Lower leg skin (tissue), 4 donors: ENCODE measurements at places on chromosomes 6 and 20.

GRCh38 chr20:19465536-19465935 lies 253.1 kb downstream of the SLC24A3 start:
- DNase-seq: no peak

GRCh38 chr6:162497389-162497788 lies 230.2 kb downstream of the PRKN start:
- DNase-seq: no peak

DNA sequence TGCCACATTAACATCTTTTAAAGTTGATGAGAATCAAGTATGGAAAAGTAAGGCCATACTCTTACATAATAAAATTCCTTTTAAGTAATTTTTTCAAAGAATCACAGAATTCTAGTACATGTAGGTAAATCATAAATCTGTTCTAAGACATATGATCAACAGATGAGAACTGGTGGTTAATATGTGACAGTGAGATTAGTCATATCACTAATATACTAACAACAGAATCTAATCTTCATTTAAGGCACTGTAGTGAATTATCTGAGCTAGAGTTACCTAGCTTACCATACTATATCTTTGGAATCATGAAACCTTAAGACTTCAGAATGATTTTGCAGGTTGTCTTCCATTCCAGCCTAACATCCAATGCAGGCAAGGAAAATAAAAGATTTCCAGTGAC lies 11.6 kb downstream of the PLN start:
- DNase-seq: no peak

DNA sequence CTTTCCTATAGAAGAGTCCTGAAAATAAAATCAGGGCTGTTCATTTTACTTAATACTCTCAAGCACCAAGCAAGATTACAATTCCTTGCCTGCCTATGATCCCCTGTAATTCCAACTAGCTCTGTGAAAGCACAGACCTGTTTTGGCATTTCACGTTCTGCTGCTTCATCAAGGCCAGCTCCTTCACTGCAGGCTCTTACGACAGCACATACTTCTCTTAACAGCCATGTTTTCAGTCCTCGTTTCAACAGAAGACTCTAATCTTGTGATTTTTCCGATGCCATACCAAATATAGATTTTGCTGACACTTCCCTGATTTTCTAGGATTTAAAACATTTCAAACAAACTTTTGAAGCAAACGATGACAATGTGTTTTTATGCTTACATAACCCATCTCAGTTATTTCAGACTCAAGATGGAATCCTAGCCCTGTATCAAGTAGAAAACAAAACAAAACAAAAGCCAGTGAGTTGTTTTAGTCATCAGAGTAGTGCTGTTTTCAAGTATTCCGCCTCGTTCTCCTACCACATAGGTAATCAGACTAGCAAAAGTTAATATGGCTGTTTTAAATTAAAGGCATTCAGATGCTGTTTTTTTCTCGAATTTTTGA lies 616.5 kb upstream of the CITED2 start:
- DNase-seq: no peak

- DNase-seq: peak; percentile 92
Observed at GRCh38 chr20:35207950-35208611, 18.4 kb upstream of the MMP24 start.

DNA sequence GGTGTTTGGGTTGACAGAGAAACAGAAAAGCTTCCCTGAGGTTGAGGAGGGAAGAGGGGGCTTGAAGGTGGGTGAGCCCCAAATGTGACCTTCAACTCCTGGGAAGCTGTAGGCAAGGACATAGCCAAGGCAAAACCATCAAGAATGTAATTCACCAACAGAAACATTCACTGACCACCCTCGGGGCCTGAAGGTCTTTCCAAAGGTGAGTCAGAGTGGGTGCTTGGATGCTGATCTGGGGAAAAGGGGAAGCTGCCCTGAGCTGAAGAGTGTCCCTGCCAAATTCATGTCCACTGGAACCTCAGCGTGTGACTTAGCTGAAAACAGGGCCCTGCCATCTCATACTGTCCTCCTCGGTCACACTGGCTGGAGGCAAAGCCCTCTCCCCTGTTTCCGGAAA lies 234.2 kb upstream of the SULF2 start:
- no peak for DNase-seq

DNA sequence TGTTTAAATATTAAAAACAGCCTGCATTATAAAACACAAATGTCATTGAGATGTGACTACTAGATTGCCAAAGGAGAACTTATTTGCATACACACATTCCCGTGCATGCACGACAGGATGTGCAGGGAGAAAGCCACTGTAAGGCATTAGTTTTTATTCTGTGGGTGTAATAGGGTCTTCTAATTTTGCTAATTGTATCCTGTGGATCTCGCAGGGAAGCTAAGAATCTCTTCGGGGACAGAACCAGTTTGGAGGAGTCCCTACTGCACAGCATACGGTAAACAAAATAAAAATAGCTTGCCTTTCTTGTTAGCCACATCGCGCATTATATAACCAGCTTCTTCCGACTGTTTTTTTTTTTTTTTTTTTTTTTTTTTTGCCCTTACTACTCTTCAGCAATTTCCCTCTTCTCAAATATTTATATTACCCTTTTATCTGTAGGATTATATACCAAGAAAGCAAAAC lies 2.0 kb downstream of the ATXN1 start:
- DNase-seq: no peak

DNA sequence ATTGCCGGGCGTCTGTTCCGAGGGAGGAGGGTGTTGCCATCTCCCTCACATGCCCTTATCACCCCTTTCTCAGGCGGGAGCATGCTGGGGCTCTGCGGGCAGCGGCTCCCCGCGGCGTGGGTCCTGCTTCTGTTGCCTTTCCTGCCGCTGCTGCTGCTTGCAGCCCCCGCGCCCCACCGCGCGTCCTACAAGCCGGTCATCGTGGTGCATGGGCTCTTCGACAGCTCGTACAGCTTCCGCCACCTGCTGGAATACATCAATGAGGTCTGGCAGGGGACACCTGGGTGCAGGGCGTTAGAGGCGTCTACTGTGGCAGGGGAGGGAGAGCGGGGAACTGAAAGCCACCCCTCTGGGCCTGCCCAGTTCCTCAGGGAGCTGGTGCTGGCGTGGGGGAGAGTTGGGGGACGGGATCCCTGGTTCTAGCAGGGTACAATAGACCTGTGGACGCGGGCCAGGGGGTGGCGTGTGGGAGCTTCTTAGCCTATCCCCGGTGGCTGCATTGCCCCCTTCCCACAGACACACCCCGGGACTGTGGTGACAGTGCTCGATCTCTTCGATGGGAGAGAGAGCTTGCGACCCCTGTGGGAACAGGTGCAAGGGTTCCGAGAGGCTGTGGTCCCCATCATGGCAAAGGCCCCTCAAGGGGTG lies 697 bp downstream of the PPT2 start:
- no peak for DNase-seq

DNA sequence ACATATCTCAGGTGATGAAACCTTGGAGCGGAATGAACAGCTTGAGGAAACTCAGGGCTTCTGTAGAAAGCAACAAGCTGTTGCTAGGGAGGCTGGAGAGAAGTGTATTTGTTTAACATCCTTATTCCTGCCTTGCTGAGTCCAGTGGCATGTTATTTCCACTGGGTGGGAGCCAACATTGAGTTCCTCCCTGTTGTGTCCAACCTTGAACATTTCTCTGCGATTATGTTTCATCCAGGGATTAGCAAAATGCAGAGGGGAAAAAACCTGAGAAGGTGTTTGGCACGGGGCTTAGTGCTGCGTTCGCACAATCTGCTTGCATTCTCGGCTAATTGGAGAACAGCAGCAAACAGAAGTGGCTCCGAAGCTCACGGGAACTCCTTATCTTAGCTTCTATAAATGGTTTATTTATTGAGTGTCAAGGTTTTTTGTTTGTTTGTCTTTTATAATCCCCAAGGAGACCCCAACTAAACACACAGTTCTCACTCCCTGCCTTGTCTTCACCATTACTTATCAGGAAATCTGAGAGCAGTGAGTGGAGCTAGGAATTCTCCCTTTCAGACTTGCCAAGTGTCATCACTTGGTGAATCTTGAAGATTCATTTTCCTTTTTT lies 412.8 kb downstream of the CDC5L start:
- no peak for DNase-seq

DNA sequence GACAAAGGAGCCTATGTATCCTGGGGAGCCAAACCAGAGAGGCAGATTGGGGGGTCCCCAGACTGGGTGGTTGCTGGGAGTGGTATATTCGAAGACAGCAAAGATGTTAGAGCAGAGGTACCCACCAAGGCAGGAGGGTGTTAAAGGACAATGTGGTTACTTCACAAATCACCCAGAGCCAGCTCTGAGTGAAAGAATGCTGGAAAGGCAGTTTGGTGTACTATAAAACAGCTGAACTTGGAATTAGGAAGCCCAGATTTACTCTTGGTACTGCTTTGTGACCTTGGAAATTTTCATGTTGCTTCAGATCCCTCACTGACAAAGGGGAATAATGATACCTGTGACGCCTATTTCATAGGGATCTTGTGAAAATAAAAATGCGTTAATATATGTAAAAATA lies 121.6 kb downstream of the CD164 start:
- DNase-seq: no peak
